ENCODE measurements at places on chromosomes 6 and 20.

GRCh38 chr6:1762203-1762602 lies 152.5 kb downstream of the FOXC1 start:
- no peak for DNase-seq

- no peak for DNase-seq
These were observed 408.7 kb downstream of the MMUT start for GRCh38 chr6:49054311-49054710.

GRCh38 chr6:167589615-167589940 lies 237.1 kb upstream of the AFDN start:
- no peak for DNase-seq

GRCh38 chr6:160756871-160757270 lies 54.8 kb downstream of the PLG start:
- no peak for DNase-seq

GRCh38 chr6:152170702-152171667 lies 363.5 kb downstream of the ESR1 start:
- no peak for DNase-seq

- DNase-seq = no peak
These were observed 124.8 kb downstream of the SH3BGRL2 start for GRCh38 chr6:79755967-79756366.

All from germinal center (tissue), 1 donor.